ENCODE measurements at places on chromosomes 5 and 9.

- no peak for DNase-seq
Observed at GRCh38 chr5:32839106-32839505, 128.0 kb downstream of the NPR3 start.

GRCh38 chr5:64557911-64558310 is 52.1 kb downstream of the RGS7BP start:
- no peak for DNase-seq

- no peak for DNase-seq
Observed at GRCh38 chr9:122477346-122477745, 380 bp downstream of the OR1J1 start.

DNA sequence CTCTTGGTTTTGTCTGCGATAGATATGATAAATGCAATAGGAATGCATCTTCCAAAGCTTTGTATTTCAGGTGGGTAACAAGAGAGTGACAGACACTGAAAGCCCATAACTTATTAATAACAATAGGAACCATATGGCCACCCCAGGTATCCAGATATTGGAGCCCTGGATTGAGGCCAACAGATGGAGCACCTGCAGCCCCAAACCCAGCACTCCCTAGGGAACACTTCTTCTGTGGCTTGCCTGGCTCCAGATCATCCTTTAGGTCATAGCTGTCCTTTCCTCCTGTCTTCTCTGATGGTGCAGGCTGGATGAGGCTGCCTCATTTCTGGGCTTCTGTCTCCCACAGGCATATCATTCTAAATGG is 5.0 kb upstream of the IL3 start:
- no peak for DNase-seq

GRCh38 chr9:125650271-125650737 is 56.7 kb downstream of the MAPKAP1 start:
- no peak for DNase-seq

GRCh38 chr9:70987986-70988385 is 133.4 kb downstream of the TRPM3 start:
- no peak for DNase-seq

- peak; percentile 29 for DNase-seq
Observed at GRCh38 chr9:137029058-137029936, 1.3 kb upstream of the ABCA2 start.

DNA sequence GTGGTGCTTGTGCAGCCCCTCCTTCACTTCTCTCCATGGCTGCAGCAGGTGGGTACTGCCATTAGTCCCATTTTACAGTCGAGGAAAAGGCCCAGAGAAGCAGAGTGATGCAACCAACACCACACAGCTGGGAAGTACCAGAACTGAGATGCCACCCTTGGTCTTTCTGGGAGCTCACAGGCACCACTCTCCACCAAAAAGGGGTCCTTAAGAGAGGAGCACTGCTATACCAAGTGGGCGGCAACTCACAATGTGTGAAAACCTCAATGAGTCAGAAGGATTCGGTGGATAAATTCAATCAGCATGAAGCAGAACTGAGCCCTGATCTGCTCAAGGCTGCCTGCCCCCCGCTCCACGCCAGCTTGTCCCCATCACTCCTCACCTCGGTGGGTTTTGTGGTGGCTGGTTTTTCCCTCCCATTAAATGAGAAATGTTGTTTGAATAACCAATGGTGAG is 213.7 kb downstream of the FSTL4 start:
- DNase-seq = no peak

DNA sequence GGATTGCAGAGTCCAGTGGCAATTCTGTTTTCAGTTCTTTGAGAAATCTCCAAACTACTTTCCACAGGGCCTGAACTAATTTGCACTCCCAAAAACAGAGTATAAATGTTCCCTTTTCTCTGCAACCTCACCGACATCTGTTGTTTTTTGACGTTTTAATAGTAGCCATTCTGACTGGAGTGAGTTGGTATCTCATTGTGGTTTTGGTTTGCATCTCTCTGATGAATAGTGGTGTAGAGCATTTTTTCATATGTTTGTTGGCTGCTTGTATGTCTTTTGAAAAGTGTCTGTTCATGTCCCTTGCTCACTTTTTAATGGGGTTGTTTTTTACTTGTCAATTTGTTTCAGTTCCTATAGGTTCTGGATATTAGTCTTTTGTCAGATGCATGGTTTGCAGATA is 72.6 kb downstream of the PALM2AKAP2 start:
- DNase-seq = no peak

DNA sequence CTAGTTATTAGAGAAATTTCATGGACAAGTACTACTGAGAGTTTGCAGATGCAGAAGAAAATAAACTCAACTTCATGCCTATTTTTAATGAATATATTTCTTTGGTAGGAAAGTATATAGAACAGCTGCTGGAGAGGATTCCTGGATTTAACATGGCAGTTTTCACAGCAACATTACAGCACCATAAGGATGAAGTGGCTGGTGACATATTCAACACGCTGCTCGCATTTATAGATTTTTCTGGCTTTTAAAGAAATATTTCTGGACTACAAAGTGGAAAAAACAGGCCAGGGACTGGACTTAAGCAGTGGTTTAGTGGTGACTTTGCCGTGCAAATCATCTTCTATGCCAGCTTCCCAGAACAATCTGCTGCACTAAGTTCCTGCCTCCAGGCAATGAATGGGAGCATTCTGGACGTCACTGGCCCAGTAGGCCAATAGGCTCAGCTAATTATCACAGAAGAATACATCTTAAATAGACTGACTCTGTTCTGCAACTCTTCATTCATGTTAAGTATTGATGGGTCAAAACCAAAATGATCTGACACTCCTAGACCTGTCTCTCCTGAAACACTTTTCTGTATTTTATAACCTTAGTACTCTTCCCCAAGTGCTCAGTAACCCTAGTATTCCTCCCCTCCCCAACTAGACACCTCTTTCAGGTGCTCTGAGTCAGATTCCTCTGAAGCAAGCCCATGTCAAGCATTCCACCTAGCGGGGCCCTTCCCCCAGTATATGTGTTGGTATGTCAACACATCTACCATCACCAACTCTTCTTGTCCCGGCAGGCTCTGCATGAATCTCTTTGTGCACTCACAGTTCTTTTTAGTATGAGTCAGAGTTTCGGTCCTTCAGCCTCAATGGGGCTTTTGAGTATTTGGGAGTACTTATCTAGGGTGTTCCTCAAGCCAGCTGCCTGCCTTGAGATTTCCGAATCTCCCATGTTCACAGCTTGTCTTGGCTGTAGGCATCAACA is 625.5 kb downstream of the CHSY3 start:
- no peak for DNase-seq

GRCh38 chr9:95211028-95211427 is 106.5 kb downstream of the FANCC start:
- no peak for DNase-seq

GRCh38 chr5:89337-90286 is 2.4 kb upstream of the PLEKHG4B start:
- DNase-seq = no peak
